Stimulated activated CD4-positive, alpha-beta T cell treated with anti-CD3 and anti-CD28 coated beads, TNF-alpha, amount 100 ng/mL, for 48 hours (primary cell): ENCODE measurements at places on chromosomes 3 and 15.

- DNase-seq: no peak
These were observed 457.1 kb downstream of the SQOR start for GRCh38 chr15:46091860-46092450.

GRCh38 chr3:127915937-127916493 is 983 bp downstream of the KBTBD12 start:
- DNase-seq: no peak

DNA sequence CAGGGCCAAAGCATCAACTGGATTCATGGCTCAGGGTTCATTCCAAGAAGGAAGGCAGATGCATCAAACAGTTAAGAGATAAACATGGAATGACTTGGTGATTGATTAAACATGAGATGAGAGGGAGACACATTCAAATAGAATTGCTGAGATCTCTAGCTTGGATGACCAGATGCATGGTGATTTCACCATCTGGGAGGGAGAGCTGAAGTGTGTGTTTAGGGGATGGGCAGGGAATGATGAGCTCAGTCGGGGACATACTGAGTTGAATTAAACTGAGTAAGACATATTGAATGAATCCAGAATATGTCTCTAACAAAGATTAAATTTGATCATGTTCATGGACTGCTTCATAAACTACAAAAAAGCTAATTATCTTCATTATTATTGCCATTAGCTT is 35.5 kb downstream of the CADPS start:
- no peak for DNase-seq

GRCh38 chr3:182323898-182324297 is 469.4 kb upstream of the ATP11B start:
- DNase-seq: no peak

- DNase-seq: no peak
These were observed 233.4 kb downstream of the CHST2 start for GRCh38 chr3:143352850-143353550.

GRCh38 chr3:193499801-193500485 is 54.8 kb downstream of the ATP13A4 start:
- no peak for DNase-seq

DNA sequence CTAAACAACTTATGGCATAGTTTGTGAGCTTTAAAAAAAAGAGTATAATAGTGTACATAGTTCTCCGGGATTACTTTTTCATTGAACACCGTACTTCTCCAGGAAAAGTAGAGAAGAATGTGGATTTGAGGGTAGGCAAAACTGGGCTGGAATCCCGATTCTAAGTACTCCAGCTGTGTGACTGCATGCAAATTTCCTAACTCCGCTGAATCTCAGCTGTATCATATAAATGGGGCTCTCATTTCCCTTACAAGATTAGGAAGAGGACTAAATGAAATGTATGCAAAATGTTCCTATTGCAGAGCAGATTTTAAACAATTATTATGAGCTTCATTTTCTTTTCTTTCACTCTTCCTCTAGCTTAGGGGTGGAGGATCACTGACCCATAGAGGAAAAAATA is 70.3 kb upstream of the HERC1 start:
- no peak for DNase-seq

- DNase-seq: no peak
These were observed 231.3 kb downstream of the LPP start for GRCh38 chr3:188385295-188385694.

DNA sequence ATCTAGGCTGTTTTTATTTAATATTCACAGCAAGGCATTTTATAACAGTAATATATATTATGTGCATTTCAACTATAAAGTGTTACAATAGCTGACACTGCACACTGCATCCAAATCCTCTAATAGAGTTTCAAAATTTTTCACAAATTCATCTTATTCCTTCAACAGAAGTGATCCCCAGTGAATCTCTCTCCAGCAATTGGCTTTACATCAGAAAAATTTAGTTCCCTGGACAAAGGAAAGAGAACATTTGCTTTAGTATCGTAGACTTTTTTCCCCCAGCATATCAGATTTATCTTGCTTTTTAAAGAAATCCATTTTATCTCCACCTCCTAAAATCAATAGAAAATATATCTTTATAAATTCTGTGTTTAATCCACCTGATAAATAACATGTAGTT is 868.6 kb downstream of the TBL1XR1 start:
- DNase-seq: no peak

- DNase-seq: no peak
These were observed 28.3 kb downstream of the SLC2A2 start for GRCh38 chr3:170997961-170998913.

- DNase-seq: no peak
These were observed 111.8 kb upstream of the MBNL1 start for GRCh38 chr3:152156880-152157279.

DNA sequence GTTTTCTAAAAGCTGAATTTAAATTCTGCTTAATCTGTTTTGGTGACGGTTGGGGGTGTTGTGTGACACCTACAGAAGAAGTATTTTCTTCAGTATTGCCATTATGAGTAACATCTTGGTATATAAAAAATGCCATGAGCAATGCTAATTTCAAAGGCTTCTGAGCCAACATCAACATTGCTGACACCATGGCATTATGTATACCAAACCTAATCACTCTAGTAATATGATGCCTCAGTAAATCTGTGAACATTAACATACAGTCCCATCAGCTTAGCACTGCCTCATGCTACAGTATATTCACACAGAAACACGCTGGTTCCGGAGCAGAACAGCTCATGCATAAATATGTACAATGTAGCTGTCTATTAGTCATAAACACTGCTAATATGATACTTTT is 75.8 kb downstream of the ZPLD1 start:
- no peak for DNase-seq

DNA sequence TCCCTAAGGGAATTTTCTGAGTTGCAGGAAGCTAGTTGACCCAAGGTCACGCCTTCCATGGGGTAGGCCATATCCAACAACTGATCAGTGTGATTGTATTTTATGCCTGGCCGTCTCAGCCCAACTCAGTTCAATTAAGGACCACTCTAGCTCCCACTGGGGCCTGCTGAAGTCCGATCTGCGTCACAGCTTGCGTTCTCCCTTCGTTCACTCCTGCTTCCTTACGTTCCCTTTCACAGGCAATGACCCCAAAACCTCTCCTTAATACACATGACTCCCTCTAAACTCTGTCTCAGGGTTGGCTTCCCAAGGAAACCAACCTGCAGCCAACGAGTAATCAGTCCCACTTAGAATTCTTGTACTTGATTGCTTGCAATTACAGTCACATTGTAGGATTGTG is 428.0 kb downstream of the RBMS3 start:
- no peak for DNase-seq

- DNase-seq: no peak
These were observed 263.5 kb downstream of the ZNF385D start for GRCh38 chr3:21487520-21487919.

DNA sequence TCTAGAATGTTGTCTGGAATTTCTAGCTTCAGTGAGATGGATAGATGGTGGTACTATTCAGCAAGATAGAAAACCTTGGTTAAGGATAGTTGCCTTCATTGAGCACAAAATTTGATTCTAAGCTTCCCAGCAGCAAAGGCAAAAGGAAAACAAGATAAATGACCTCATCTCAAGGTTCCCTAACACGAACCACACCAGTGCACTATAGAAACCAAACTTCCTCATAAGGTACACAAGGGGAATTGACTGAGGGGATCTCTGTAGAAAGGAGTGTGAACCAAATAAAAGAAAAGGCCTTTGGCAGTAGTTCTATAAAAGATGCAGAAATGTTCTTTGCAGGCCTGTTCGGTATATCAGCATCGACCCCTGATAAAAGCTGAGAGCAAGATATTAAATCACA is 288.9 kb downstream of the SHQ1 start:
- no peak for DNase-seq

DNA sequence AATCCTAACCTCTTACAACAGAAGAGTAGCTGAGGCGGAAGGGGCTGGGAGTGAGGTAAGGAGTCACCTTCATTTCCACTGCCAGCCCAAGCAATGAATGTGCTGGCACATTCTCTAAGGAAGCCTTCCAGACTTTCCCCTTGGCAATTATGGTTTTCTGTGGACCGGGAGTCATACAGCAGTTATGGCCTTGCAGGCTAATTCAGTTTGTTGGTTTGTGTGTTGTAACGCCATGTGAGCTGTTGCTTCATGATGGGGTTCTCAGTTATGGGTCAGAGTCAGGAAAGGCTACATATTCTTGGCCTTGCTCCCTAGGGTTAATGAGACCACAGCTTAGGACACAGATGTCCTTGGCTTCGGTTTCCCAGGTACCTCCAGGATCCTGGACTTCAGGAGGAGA is 137.0 kb downstream of the ADAMTS17 start:
- DNase-seq: no peak

GRCh38 chr3:63909431-63909830 is 2.8 kb downstream of the SCAANT1 start:
- no peak for DNase-seq

- DNase-seq: no peak
These were observed 518.8 kb upstream of the ZNF385D start for GRCh38 chr3:22269831-22270230.

GRCh38 chr3:74054566-74054965 is 429.8 kb upstream of the PDZRN3 start:
- DNase-seq: no peak

DNA sequence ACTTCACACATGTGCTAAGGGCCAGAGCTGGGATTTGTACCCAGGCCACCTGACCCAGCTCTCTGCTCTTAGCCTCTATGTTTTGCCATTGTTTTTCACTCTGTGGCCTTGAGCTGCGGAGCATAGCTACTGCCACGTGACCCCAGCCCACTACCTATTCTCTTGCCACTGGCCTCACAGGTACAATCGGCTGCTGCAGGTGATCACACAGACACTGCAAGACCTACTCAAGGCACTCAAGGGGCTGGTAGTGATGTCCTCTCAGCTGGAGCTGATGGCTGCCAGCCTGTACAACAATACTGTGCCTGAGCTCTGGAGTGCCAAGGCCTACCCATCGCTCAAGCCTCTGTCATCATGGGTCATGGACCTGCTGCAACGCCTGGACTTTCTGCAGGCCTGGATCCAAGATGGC is 46.2 kb downstream of the SEMA3G start:
- no peak for DNase-seq

DNA sequence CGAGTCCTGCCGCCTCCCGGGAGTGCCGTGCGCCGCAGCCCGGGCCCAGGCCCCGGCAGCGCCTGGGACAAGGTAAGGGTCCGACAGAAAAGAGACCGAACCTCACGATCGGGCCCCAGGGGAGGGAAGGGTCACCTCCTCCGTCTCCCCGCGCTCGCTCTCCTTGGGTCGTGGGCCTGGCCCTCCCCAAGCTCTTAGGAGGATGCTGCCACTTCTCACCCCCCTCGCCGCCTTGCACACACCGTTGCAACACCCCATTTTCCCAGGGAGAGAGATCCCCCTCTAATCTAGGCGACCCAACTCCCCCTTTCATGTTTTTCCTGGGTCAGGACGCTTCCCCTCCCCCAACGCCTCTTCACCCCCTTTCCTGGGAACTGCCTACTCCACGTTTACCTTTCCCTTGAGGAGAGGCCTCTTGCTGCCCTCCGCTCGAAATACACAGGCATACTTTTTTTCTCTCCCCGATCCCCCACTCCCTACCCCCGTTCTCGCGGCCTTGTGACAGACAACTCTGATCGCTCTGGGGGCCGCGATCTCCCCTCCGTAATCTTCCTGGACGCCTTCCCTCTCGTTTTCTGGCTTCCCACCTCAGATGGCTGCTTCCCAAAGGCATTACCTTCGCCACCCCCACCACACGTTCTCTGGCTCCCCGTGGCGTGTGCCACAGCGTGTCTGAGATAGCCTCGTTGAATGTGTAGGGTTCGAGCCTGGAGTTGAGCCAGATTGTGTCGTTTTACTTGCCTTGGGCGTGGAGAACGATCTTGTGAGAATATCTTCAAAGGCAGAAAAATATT is 688 bp downstream of the SETD5 start:
- DNase-seq: no peak

DNA sequence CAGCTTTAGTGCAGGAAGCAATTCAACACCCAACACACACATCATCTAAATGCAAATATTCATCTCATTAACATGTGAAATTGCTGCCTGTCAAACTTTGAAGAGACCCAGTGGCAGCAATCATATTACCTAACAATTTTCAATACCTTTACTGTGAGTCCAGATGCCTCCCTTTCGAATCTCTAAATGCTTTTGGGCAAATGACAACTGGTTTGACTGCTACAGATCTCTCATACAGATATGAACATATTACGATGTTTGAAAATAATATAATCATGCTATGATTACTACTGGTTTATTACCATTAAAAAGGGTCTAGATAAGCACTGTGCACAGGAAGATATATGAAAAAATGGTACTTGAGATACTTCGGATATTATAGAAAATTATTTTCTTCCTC is 137.9 kb downstream of the ADAMTS9 start:
- DNase-seq: no peak

- no peak for DNase-seq
These were observed 40.9 kb downstream of the HACD2 start for GRCh38 chr3:123543950-123544349.

DNA sequence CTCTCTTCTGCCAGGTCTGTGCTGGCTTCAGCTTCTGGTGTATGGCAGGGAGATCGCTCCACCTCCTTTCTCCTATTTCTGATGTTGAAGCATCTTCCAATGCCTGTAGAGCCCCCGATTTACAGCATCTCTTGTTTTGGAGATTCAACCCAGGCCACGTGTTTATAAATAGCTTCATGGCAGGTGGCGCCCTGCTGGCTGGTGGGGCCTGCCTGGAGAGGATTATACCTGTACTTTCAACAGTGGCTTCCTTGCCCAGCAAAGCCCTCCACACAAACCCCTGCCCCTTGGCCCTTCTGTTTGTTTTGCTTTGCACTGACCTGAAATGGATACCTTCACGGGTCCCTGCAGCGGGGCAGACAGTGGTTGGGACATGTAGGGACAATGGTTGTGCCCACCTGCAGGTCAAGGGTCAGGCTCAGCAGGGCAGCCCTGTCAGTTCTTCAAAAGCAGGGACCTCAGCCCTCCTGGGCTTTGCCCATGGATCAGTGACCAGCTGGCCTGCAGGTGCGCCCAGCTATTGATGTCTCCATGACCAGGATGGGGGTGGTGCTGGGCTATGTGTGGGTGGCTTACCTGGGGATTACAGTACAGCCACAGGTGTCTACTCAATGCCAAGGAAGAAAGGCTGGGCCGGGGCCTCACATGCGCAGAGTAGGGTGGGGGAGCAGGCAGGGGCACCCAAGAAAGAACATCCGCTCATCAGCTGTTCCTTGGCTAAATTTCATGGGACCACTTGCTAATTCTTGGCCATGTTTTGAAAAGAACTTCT is 112.7 kb upstream of the PRR23C start:
- DNase-seq: no peak

DNA sequence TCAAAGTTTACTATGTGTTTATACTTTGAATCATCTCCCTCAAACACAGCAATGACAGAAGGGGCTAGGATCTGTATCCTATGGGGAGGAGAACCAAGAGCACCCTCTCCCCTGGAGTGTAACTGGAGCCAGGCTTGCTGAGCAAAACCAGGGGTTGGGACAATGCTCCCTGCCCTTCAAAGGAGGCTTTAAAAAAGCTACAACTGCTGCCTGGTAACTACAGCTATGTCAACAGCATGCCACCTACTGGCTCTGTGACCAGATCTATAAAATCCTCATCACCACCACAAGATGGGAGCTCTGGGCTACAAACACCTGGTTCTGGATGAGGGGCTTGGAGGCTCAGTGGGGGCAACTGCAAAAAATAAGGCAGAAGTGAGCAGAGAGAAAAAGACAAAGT is 61.9 kb downstream of the ANO10 start:
- DNase-seq: no peak
